ENCODE measurements at places on chromosomes 7 and 10.

GRCh38 chr10:28837613-28838390 is 160.5 kb downstream of the BAMBI start:
- DNase-seq = no peak

GRCh38 chr10:114681542-114681941 is 23.5 kb upstream of the ABLIM1 start:
- DNase-seq = no peak

GRCh38 chr10:77911535-77912123 is 14.9 kb downstream of the DLG5 start:
- DNase-seq = no peak

DNA sequence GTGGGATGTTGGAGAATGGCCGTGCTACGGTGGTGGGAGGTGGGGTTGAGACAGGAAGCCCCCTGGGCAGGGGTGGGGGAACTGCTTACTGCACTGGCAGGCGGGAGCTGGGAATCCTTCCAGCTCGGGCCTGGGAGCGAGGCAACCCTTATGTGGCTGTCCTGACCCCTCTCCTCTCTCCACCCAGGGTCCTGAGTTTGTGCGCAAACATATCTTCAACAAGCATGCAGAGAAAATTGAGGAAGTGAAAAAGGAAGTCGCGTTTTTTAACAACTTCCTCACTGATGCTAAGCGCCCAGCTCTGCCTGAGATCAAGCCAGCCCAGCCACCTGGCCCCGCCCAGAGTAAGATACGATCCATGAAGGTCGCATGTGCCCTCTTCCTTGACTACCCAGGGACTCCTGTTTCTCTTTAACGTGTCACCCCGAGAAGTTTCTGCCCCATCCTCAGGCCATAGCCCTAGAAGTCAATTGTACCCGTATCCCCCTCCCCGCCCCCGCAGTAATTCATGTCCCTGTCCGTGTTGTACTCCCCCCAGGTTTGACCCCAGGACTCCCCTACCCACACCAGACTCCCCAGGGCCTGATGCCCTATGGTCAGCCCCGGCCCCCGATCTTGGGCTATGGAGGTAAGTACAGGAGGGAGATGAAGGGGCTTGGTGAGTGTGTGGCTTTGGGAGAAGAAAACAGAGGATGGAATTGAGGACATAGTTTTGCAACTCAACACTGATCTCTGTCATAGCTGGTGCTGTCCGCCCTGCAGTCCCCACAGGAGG is 1.8 kb downstream of the UFSP1 start:
- DNase-seq = no peak

GRCh38 chr10:103470761-103471653 is 8.0 kb downstream of the CALHM3 start:
- DNase-seq = no peak

DNA sequence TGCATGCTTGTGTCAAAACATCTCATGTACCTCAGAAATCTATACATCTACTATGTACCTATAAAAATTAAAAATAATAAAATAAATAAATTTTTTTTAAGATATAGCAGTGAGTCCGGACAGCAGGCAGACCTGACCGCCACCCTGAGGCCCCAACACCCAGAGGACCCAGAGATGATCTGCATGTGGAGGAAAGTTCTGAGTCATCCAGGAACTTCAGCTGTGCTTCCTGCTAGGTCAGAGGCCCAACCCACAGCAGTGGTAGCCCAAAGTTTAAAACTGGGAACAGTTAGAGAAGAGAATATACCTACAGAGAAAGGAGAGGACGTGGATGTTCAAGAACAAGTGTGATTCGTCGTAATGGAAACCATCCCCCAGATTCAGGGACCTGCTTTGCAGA is 683.7 kb upstream of the NRP1 start:
- no peak for DNase-seq

DNA sequence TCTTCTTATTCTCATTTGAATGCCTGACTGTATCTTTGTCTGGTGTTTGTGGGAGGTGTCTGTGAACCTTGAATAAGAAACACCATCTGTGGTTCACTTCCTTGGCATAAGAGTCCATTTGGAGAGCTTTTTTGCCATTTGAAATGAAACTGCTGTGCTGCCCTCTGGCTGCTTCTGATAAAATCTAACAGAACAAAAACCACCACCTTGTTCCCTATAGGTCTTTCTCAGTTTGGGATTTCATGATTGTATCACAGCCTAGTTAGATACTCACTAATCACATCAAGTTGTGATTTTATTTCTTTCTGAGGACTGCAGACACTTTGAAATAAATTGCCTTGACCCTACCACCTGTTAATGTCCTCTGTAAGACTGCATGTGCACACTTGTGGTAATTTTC is 102.7 kb upstream of the FAM13C start:
- no peak for DNase-seq

GRCh38 chr7:122673951-122674350 is 25.0 kb downstream of the RNF133 start:
- DNase-seq = no peak

DNA sequence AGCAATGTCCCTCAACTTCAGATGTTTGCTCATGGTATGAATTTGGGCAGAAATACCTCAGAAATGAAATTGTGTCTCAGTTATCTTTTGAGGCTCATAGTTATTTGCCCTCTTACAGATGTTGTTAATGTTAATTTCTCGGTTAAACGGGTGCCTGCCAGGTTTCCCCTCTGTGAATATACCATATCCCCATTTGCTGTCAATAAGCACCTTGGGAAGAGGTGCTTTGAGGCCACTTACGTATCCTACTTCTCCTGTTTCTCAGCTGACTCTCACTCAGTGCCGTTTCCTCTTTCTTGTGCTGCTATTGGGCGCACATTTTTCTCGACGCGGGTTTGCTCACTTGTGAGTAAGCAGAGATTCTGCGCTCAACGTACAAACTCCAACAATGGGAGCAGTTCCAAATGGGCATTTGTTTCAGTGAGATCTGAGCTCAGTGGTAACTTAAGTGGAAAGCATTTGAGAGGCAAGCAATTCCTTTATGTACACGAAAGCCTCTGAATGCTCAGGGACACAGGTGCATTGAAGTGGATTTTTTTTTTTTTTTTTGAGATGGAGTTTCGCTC is 34.8 kb upstream of the JAKMIP3 start:
- no peak for DNase-seq

DNA sequence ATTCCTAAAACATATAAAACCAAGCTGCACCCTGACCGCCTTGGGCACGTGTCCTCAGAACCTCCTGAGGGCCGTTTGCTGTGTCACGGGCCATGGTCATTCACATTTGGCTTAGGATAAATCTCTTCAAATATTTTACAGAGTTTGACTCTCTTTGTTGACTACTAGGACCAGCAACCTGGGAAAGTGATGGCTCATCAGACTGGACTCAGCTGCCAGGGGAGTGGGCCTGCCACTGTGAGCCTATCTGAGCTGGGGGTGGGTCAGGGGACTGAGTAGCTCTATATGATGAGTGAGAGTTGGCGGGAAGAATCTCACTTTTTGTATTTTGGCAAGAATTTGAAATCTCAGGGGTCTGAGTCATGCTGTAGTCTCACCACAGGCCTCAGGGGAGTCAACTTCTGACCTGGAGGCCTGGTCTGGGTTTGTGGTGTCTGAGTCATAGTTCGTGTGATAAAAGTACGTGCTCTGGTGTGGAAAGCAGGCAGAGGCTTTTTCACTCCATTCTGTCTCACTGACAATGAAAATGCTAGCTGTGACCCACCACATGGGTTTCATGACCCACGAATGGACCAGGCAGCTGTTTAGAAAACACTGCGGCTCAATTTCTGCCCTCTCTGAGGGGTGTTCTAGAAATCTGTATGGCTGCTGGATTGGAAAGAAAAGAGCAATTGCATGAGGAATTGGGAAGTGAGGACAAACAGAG is 4.2 kb upstream of the UPP1 start:
- DNase-seq = no peak

DNA sequence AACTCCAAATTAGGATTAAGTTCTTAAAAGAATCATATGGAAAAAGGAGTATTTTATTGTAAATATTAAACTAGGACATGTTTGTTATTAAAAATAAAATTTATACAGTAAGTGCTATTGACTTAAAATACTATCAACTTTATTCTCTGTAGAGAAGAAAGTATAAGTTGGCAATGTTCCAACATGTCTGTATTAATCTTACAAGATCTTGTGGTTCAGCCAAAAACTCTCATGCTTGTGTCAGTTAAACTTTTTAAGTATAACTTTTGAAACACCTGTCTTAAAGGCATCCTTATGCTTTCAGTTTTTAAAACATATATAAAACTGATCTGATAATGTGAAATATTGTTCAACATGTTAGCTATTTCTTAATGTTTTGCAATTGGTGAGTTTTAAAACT is 160.7 kb downstream of the ZEB1 start:
- no peak for DNase-seq

DNA sequence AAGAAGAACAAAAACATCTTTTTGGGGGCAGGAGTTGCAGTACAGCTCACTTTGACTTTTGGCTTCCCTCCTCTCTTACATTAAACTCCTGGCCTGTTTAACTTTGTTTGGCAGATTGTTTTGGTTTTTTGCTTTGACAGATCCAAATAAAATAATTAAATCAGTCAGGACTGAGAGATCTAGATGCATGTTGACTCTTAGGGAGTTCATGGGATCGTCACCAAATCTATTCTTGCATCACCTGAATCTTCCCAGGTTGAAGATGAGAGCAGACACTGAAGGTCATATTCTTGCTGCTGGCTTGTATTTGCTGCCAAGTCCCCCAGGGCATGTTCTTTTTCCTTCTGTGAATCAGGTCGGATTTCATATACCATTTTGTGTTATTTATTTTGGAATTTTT is 759.4 kb downstream of the CNTNAP2 start:
- DNase-seq = no peak

DNA sequence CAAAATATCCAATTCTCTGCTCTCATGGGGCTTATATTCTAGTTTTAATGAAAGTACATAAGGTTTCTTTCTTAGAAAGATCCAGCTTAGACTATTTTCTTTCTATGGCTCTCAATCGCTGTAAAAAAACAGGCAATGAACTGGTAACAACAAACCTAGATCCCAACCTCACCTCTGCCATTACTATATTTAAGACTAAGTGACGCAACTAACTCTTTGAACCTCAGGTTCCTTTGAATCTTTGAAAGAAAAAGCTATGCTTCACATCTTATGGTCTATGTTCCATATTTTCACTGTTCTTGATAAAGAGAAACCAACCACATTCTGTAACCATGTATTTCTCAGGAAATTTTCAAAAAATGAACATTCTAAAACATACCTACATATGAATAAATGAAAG is 88.5 kb downstream of the ELAPOR2 start:
- no peak for DNase-seq

- DNase-seq = no peak
These were observed 275.3 kb downstream of the HDAC9 start for GRCh38 chr7:18770822-18771221.

DNA sequence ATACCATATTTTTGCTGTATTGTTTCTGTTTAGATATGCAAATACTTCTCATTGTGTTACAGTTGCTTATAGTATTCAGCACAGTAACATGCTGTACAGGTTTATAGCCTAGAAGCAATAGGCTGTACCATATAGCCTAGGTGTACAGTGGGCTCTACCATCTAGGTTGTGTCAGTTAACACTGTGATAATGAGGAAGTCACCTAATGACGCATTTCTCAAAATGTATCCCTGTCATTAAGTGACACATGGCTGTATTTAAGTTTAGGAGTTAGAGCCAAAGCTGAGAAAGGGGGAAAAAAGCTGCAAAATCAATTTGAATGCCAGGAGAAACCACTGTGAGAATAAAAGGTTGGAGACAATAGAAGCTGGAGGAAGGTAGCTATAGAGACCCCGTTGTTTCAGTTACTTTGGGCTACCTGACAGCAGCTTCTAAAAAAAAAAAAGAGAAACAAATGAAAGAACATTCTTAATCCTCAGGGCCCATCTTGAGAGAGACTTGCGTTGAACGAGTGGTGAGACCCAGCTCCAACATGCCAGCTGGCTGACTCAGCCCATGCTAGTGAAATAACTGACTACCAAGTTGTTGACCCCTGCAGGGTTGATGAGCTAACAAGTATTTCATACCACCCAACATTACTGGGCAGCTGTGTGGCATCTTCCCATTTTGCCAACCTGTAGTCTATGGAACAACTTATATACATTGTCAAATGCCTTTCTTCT is 8.7 kb downstream of the STARD3NL start:
- DNase-seq = no peak

DNA sequence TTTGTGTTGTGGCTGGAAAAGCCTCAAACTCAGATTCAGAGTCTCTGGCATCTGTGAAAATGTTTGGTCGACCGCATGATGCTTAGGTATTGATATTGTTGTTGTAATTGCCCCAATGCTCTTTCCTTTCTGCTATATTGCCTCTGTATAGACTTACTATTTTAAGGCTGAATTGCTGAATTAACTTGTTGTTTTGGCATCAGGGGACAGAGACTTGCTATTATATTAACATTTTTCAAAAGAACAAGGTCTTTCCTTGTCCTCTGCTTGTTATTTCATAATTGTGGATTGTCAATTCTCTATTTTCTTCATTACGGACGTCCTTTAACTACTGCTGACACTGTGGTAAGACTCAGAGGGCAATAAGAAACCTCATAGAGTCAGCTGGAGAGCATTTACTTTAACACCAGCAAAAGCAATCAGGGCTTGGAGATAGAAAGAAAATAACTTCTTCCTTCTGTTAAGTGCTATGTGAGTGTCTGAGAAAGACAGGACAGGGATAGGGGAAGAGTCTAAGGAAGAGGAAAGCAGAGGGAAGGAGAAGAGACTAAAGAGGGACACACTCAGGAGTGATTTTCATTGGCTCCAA is 17.6 kb downstream of the CPED1 start:
- DNase-seq = no peak

GRCh38 chr7:22732556-22733126 is 5.6 kb downstream of the IL6 start:
- peak; percentile 25 for DNase-seq

GRCh38 chr10:42753507-42754154 is 29.0 kb upstream of the BMS1 start:
- no peak for DNase-seq

- no peak for DNase-seq
These were observed 3.4 kb upstream of the CDK13 start for GRCh38 chr7:39946693-39947092.

DNA sequence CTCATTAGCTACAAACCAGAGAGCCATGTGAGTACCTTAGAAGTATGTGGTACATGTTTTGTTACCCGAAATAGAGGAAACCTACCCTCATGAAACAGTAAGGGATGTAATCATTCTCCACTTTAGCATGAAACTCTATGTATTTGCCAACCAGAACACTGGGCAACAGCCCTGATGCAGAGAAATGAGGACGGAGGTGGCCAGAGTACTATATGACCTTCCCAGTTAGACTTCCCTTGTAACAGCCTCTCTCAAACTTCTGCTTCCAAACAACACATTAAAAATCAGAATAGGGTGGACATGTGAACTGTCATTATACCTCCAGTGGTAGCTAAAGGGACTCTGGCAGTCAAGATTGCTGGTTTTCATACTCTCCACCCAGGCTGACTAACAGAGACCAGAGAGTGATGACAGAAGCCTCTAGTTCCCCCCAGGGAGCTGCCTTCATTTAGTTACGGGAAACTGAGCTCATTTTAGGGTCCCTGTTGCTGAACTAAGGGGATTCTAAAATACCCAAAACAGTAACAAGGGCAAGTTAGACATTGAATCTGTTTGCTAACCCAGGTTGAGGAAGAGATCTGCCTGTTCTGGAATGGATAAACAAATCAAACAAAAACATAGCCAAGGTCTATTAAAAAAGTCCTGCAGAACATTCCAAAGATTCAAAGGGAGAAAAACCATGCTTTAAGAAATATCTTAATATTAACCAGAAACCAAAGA is 83.1 kb downstream of the VPS41 start:
- DNase-seq = no peak
